DND-41 (cell line): ENCODE measurements at places on chromosomes 7 and 10.

DNA sequence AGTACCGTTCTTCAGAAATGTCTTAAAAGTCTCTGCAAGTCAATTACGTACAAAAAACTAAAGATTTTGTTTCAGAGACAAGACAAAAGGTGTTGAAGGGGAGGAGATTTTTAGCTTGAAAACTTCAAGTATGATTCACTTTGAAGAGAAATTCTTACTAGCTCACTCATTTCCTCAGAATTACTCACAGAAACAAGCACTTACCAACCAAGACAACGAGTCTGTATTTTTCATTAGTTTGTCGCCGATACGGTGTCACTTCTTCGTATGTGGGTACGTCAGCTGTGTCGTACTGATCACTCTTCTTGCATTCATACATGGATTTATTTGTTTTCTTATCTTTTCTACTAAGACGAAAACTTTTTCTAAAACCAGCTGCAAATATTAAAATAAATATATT lies 90.6 kb upstream of the ODAD2 start:
- no peak for DNase-seq
- H3K4me1 ChIP-seq, result no peaks in the 10 kb centered on the region
- no peaks in the 10 kb centered on the region for H3K36me3 ChIP-seq

DNA sequence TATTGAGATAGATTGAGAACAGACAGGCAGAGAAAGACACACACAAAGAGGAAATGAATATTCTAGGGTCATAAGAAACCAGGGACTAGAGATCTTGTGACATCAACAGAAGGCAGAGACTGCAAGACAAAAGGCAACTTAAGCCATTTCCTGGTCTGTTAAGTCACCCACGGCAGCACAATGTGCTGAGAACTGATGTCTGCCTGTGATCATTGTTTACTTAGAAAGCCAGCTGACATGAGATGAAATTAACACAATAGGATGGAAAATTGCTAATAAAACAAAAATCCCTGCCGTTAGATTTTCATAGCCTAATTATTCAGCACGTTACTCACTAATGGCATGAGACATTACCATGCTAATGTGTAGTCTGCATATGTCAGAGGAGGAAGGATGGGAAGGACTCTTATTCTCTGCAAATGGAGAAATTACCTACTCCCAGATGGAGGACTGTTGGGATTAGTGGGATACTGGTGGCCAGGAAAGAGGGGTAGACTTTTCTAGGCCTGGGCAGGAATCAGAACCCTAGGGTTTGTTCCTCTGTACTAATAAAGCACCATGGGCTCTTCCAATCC lies 191.3 kb upstream of the PODXL start:
- H3K4me1 ChIP-seq, result no peaks in the 10 kb centered on the region
- H3K4me3 ChIP-seq, result no peak overlapping the region

DNA sequence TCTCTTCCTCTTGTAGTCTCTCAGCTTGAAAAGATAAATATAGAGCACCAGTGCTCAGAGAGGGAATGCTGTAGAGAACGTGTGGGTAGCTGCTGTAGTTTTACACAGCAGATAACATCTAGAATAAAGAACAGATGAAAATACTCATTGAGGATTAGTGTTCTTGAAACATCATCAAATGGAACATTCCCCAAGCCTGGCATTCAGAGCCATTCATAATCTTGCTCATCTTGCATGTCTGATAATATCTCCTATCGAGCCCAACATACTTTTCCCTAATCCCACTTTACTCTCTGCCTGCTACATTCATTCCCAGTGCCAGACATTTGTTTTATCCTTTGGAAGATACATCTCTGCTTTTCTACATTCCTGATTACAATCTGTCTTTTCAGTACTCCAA lies 35.2 kb downstream of the MCU start:
- no peak overlapping the region for H3K27ac ChIP-seq
- H3K36me3 ChIP-seq, result no peaks in the 10 kb centered on the region
- H3K4me3 ChIP-seq, result no peak overlapping the region
- H3K27me3 ChIP-seq, result no peaks in the 10 kb centered on the region

GRCh38 chr7:121101621-121102020 lies 113.1 kb downstream of the CPED1 start:
- H3K27me3 ChIP-seq, result no peaks in the 10 kb centered on the region
- H3K27ac ChIP-seq, result no peak overlapping the region
- H3K36me3 ChIP-seq, result no peaks in the 10 kb centered on the region
- no peaks in the 10 kb centered on the region for H3K4me1 ChIP-seq
- DNase-seq, result no peak

GRCh38 chr10:86635402-86635801 lies 18.9 kb upstream of the OPN4 start:
- no peak overlapping the region for H3K27ac ChIP-seq
- DNase-seq, result no peak
- H3K4me1 ChIP-seq, result no peaks in the 10 kb centered on the region
- no peaks in the 10 kb centered on the region for H3K36me3 ChIP-seq
- no peak overlapping the region for H3K4me3 ChIP-seq

GRCh38 chr7:127894588-127894987 lies 136.6 kb downstream of the LRRC4 start:
- no peaks in the 10 kb centered on the region for H3K27me3 ChIP-seq
- H3K36me3 ChIP-seq, result peaks cover 31% of the 10 kb centered on the region; the same call in 1 of the 2 replicates
- DNase-seq, result no peak
- H3K4me3 ChIP-seq, result no peak overlapping the region
- no peak overlapping the region for H3K27ac ChIP-seq
- H3K4me1 ChIP-seq, result no peaks in the 10 kb centered on the region

- DNase-seq, result no peak
- peaks cover 10% of the 10 kb centered on the region for H3K4me1 ChIP-seq
- no peaks in the 10 kb centered on the region for H3K27me3 ChIP-seq
- no peaks in the 10 kb centered on the region for H3K36me3 ChIP-seq
Observed at GRCh38 chr10:11548768-11549099, 62.7 kb downstream of the USP6NL start.

DNA sequence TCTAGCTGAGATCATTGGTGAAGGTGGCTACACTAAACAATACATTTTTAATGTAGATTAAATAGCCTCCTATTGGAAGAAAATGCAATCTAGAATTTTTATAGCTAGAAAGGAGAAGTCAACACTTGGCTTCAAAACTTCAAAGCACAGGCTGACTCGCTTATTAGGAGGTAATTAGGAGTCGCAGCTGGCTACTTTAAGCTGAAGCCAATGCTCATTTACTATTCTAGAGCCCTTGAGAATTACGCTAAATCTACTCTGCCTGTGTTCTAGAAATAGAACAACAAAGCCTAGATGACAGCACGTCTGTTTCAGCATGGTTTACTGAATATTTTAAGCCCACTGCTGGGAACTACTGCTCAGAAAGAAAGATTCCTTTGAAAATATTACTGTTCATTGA lies 101.6 kb upstream of the EEPD1 start:
- no peak for DNase-seq
- no peaks in the 10 kb centered on the region for H3K4me1 ChIP-seq
- H3K27me3 ChIP-seq, result peaks cover 3% of the 10 kb centered on the region
- no peak overlapping the region for H3K4me3 ChIP-seq
- H3K27ac ChIP-seq, result no peak overlapping the region
- no peaks in the 10 kb centered on the region for H3K36me3 ChIP-seq

GRCh38 chr10:71300555-71301370 lies 18.3 kb upstream of the SLC29A3 start:
- no peak for DNase-seq
- no peak overlapping the region for H3K4me3 ChIP-seq
- H3K27ac ChIP-seq, result no peak overlapping the region
- no peaks in the 10 kb centered on the region for H3K36me3 ChIP-seq

DNA sequence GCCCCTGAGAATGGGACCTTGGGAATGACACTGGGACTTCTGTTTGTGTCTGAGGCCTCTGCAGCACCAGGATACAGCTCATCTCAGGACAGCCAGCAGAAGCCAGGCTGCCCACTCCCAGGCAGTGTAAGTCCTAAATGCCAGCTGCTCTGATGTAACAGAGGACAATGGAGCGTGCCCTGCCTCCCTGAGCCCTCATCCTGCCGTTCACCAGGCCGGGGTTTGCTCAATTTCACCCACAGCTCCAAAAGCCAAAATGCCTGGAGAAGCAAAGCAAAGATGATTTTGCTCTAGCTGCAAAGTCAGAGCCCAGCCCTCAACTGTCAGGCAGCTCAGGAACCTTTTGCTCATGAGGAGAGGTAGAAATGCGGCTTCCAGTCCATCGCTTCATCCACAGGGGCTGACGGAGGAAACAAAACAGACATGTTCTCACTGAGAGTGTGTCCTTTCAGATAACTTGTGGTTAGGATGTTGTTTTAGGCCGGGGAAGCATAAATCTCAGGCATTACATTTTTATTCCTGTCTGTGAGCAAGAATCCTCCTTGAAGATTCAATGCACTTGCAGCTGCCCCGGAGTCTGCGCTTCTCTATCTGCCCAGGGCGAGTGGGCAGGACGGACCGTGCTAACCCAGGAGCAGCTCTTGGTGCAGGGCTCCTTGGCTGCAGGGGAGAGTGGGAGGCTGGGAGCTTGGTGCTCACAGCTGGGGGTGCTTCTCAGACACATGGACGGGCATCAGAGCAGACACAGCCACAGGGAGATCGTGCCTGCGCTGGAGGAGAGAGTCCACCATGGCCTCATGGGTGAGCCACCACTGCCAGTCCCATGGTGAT lies 83.2 kb upstream of the CHST15 start:
- peak overlapping the region; percentile 58 for H3K27ac ChIP-seq
- H3K27me3 ChIP-seq, result no peaks in the 10 kb centered on the region
- peaks cover 31% of the 10 kb centered on the region for H3K4me1 ChIP-seq
- no peak overlapping the region for H3K4me3 ChIP-seq
- DNase-seq, result peak; percentile 38
- H3K36me3 ChIP-seq, result no peaks in the 10 kb centered on the region

GRCh38 chr7:113915956-113916355 lies 2.9 kb downstream of the PPP1R3A start:
- H3K36me3 ChIP-seq, result no peaks in the 10 kb centered on the region
- no peak overlapping the region for H3K4me3 ChIP-seq
- no peaks in the 10 kb centered on the region for H3K27me3 ChIP-seq
- no peak for DNase-seq
- no peaks in the 10 kb centered on the region for H3K4me1 ChIP-seq

DNA sequence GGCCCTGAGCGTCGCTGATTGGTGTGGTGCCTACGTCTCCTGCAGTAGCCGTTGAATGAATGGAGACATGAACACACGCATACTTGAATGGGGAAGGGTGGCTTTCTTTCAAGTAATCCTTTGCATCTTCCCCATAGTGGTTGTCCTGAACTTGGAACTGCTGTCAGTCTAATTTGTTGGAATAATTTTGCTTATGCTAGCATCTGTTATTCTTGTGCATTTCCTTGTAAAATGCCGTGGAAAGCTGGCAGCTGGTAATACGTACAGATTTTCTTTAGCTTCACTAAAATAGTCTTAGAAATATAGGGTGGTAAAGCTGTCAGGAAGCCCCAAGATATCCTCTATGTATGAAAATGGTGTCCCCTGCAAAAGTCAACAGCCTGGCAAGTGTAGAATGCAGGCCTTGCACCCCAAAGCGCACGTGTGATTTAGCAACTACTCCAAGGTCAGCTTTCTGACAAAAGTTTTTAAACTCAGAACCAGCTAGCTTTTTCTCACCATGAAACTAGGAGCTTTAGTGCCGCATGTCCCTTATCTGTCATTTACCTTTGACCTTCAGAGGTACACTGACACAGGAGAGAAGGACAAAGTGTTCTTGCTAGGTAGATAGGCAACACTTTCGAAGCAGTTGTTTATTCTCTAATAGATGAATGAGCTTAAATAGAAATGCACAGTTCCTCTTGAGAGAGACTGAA lies 70.8 kb downstream of the RBM33 start:
- DNase-seq, result no peak
- H3K4me3 ChIP-seq, result no peak overlapping the region
- H3K27ac ChIP-seq, result no peak overlapping the region
- no peaks in the 10 kb centered on the region for H3K27me3 ChIP-seq
- no peaks in the 10 kb centered on the region for H3K4me1 ChIP-seq

- peaks cover 29% of the 10 kb centered on the region for H3K4me1 ChIP-seq
- DNase-seq, result no peak
- no peak overlapping the region for H3K27ac ChIP-seq
- H3K27me3 ChIP-seq, result no peaks in the 10 kb centered on the region
- peaks cover 6% of the 10 kb centered on the region; the same call in 1 of the 2 replicates for H3K36me3 ChIP-seq
Observed at GRCh38 chr7:7790041-7790741, 71.8 kb upstream of the RPA3 start.

- no peak overlapping the region for H3K4me3 ChIP-seq
- H3K4me1 ChIP-seq, result no peaks in the 10 kb centered on the region
- peaks cover 4% of the 10 kb centered on the region for H3K27me3 ChIP-seq
- no peak for DNase-seq
- H3K36me3 ChIP-seq, result no peaks in the 10 kb centered on the region
- H3K27ac ChIP-seq, result no peak overlapping the region
Observed at GRCh38 chr7:4631380-4632179, 50.5 kb upstream of the FOXK1 start.

DNA sequence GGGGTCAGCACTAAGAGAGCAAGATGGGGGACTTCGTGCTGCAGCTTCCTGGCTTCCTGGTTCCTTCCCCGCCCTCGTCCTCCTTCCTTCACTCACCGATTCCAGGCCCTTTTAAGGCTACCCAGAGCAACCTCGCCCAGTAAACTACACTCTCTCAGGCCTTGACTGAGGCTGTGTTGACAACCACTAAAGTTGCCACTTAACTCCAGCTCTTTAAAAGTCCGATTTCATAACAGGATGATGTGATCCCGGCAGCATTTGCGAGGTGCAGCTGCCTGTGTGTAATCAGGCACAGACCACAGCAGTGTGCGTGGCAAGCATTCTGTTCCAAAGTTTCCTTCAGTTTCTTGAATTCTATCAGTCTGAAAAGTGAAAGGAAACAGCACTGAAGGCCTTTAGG lies 110.6 kb downstream of the RAB11FIP2 start:
- no peak for DNase-seq
- H3K36me3 ChIP-seq, result no peaks in the 10 kb centered on the region
- no peaks in the 10 kb centered on the region for H3K4me1 ChIP-seq
- no peak overlapping the region for H3K4me3 ChIP-seq
